Inflammatory macrophage treated with lipopolysaccharide for 1 hour (primary cell): ENCODE measurements at places on chromosomes 3 and 15.

GRCh38 chr3:150105886-150106612, 135.4 kb upstream of the PFN2 start:
- no peak for DNase-seq

DNA sequence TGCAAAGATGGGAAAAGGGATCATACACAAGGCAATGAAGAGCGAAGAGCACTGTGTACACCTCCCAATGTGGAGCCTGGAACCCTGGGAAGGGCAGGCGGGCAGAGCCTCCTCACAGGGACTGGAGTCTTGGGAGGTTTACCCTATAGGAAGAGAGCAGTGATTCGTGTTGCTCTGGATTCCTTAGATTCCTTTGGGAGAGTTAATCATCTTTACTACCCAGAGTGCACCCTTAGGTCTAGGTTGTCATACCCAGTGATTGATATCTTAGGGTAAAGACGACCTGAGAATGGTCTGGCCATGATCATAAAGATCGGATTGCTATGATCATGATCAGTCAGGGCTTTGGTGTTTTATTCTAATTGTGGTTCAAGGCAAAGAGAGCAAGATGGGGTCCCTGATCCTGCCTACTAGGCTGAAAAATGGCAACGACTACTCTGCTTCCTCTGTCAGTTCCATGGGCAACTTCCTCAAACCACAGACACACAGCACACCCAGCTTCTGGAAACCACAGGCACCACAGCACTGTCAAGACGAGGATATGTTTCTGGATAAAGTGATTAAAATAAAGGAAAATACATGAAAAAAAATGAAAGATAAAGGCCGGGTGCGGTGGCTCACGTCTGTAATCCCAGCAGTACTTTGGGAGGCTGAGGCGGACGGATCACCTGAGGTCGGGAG, 20.4 kb upstream of the MAP6D1 start:
- peak; percentile 37 for DNase-seq

DNA sequence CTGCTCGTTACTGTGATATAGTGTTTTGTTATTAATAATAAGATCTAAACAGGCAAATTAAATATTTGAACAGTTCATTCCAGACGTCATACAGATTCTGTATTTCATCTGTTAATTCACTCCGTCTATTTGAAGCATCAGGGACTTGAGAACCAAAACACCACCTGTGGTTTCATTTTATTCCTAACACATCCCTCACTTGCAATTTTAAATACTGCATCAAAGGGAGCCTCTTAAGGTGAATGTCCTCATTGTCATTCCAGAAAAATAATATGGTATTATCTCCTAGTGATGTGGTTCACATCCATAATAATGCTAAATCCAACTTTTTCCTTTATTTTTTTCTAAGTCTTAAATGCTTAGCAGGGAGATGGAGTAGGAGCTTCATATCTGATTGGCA, 1390.9 kb upstream of the CADM2 start:
- DNase-seq, result no peak

DNA sequence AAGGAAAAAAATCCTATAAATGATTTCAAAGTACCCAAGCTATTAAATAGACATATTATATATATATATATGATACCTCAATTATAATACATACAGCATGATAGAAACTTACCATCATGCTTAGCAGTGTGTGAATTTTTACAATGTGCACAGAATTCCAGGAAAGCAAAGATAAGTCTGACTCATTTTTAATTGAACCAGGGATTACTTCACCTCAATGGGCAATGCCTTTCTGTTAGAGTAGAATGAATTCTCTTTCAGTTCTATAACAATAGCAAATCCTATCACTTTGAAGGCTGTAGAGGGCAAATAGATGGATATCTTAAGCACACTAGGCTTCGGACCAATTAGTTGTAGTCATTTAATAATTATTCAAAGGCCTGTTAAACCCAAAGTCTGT, 54.8 kb upstream of the P3H2 start:
- DNase-seq, result no peak

- DNase-seq, result no peak
These were observed 35.4 kb downstream of the RNU5B-1 start for GRCh38 chr15:65339920-65340319.
